ELR (cell line): ENCODE measurements at places on chromosomes 6 and 20.

- DNase-seq, result peak; percentile 26
Measured at GRCh38 chr20:60238992-60239660, 280.9 kb downstream of the CDH26 start.

- DNase-seq, result no peak
Measured at GRCh38 chr6:157161912-157162311, 161.4 kb downstream of the TMEM242 start.

GRCh38 chr6:149114167-149114566, 203.3 kb upstream of the TAB2 start:
- DNase-seq, result no peak

- peak; percentile 13 for DNase-seq
Measured at GRCh38 chr6:35662999-35663398, 25.7 kb downstream of the FKBP5 start.

DNA sequence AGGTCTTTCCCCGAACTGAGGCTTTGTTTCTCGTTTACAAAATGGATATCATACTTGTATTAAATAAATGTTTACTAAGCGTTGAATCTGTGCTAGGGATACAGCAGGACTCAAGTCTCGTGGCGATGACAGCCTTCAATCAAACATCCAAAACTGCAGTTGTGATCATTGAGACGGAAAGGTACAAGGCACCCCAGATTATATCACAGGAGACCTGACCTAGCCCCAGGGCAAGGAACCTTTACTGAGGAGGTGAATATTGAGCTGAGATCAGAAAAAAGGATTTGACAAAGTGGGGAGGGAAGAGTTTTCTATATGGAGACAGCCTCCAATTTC, 476 bp downstream of the AAR2 start:
- no peak for DNase-seq

DNA sequence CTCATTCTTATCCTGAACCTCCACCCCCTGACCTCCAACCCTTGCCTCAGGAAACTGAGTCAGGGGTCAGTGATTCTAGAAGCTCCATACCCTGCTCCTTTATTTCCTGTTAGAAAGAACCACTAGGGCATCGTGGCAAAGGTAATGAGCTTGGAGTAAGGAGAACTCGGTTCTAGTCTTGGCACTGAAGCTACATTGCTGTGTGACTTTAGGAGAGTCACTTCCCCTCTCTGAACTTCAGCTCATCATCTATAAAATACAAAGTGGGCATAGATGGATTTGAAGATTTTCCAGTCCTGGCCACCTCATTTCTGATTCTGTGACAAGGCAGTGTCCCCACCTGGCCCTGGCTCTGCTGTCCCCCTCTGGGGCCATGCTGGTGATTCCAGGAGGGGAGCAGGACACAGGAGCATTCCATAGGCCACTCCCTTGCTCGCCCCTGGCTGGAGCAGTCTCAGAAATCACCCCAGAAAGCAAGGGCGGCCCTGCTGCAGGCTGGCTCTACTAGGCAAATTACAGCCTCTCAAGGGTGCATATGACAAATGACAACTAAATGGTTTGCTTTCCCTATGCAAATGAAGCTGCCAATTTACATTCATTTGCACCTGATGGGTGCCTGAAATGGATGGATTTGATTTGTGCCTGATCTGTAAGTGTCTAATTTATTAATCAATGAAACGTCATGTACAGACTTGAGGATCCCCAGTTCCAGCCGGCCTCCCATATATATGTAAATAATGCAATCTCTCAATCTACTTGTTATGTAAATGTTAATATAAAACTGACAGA, 62.2 kb downstream of the LRFN2 start:
- DNase-seq, result no peak

- DNase-seq, result no peak
Measured at GRCh38 chr20:19881080-19881840, 123.2 kb downstream of the RIN2 start.

DNA sequence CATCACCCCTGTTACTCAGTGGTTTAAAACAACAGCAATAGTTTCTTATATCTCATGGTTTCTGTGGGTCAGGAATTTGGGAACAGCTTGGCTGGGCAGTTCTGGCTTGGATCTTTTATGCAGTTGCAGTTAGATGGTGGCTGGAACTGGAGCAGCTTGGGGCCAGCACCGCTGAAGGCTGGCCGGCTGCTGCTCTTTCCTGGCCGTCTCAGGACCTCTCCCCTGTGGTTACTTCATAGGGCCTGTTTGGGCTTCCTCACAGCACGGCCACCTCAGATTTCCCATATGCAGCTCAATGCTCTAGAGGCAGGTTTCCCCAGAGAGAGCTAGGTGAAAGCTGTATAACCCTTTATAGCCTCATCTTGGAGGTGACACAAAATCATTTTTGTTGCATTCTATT, 15.6 kb downstream of the PKIG start:
- no peak for DNase-seq

GRCh38 chr20:13430346-13431002, 208.3 kb downstream of the TASP1 start:
- peak; percentile 41 for DNase-seq

- no peak for DNase-seq
Measured at GRCh38 chr20:64040231-64041039, 4.5 kb downstream of the C20orf204 start.

GRCh38 chr6:18433059-18433458, 45.9 kb downstream of the RNF144B start:
- no peak for DNase-seq

GRCh38 chr6:44594481-44594880, 207.0 kb downstream of the CDC5L start:
- DNase-seq, result no peak

DNA sequence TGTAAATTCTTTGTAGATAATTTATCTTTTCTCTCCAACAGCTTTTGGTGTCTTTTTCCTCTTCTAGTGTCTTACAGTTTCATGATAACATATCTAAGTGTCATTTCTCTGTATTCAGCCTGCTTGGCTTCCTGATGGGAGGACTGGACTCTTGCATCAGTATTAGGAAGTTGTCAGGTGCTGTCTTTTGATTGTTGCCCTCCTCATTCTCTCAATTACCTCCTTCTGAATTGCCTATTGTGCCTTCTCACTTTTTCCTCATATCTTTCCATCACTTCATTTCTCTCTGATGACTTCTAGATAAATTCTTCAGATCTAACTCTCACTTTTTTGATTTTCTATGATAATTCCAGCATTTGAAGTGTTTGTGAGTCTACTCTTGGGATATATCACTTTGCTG, 154.4 kb upstream of the MLIP start:
- no peak for DNase-seq

DNA sequence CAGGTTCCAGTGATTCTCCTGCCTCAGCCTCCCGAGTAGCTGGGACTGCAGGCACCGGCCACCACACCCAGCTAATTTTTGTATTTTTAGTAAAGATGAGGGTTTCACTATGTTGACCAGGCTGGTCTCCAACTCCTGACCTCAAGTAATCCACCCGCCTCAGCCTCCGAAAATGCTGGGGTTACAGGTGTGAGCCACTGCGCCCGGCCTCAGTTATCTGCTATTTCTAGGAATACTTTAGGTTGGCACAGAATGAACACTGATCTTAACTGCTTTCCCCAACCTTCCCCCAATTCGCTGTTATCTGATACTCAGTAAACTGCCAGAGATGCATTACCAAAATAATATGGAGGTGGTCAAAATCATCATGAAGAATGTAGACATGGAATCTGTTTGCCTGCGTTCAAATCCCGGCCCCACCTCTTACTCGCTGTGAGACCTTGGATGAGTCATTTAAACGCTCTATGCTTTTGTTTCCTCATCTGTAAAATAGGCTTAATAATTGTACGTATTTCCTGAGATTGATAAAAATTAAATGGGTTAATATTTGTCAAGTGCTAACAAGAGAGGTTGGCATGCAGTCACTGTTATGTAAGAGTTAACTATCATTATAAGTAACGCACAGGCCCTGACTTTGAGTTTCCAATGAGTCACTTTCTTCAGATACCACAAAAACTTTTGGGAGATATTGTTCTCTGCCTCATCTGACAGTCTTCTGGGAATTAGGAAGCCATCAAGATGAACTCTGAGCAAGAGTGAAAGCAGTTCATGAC, 44.5 kb upstream of the NCOA3 start:
- DNase-seq, result peak; percentile 81

DNA sequence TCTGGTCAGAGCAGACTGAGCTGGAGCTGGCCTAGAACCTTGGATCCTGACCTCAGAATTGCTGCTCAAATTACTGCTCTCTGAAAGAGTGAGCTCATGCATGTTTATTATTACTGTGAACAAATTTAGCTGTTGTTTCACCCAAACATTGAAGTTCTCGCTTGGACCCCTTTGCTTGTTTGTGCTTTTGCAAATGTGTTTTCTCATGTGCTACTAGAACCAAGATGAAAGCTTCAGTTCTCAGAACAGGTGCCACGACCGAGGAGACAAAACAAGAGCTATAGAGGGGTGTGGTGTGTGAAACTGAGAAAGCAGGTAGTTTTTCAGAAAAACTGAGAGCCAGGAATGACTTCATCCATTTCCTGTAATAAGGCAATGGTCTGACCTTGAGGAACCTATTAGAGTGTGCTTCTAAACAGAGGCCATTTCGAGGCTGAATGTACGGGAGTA, 50.0 kb upstream of the ESR1 start:
- DNase-seq, result no peak

GRCh38 chr6:26595669-26596269, 984 bp upstream of the ABT1 start:
- peak; percentile 94 for DNase-seq

- DNase-seq, result no peak
Measured at GRCh38 chr6:135087803-135088202, 33.2 kb upstream of the HBS1L start.

- no peak for DNase-seq
Measured at GRCh38 chr6:43623880-43624785, 4.9 kb downstream of the GTPBP2 start.

- no peak for DNase-seq
Measured at GRCh38 chr6:19336579-19336978, 500.6 kb upstream of the ID4 start.

GRCh38 chr6:128131566-128131965, 230.7 kb upstream of the THEMIS start:
- DNase-seq, result peak; percentile 48

GRCh38 chr6:15735567-15736265, 72.9 kb upstream of the DTNBP1 start:
- peak; percentile 40 for DNase-seq
